HFF-Myc (cell line): ENCODE measurements at places on chromosomes 3 and 15.

GRCh38 chr3:99439892-99440291 is 198.5 kb upstream of the COL8A1 start:
- no peak for DNase-seq

DNA sequence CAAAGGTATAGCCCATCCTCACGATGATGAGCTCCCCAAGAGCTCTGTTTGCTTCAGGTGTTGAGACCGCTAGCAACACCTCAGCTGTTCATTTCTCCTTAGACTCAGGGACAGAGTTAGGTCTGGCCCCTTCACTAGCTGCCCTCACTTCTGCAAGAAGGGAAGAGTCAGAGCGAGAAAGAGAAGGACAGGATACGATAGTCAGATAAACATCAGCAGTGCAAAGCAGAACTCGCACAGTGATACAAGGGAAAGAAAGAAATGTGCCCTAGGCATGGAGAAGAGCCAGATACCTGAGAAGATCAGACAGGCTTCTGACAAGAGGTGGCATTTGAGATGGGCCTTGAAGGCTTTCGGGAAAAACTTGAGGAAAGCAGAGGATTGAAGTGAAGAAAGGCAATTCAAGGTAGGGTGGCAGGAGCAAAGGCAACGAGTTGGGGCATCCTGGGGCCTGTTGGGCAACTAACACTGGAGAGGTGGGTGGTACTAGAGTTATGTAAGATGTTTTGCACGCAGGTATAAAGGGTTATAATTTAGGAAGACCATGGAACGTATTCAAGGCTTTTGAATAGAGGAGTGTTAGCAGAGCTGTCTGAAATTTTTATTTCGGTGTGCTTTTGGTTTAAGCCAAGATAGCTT is 106.0 kb downstream of the PGPEP1L start:
- DNase-seq = no peak

DNA sequence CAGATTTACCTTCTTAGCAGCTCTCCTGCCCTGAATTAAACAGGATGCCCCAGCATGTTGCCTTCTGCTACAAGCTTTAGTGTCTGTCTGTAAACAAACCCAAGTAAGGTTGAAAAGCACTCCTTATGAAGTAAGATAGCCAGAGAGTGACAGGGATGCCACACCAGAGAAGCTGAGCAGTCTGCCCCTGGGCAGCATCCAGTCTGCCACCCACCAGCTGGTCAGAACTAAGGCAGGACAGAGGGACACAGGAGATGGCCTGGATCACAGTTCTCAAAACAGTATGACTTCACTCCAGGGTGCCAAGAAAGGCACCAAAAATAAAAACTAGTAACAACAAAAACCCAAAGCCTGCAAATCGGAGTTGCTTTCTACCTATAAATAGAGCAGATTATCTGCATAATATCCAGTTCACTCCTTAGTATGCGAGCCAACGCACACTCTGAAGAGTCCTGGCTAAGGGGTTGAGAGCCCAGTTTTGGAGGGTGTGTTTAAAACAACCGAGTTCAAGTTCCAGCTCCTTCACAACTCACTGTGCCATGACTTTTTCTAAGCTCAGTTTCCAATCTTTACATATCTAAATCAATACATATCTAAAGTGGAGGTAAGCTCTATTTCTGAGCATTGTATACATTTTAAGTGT is 198.9 kb downstream of the KCNMB2 start:
- DNase-seq = no peak

DNA sequence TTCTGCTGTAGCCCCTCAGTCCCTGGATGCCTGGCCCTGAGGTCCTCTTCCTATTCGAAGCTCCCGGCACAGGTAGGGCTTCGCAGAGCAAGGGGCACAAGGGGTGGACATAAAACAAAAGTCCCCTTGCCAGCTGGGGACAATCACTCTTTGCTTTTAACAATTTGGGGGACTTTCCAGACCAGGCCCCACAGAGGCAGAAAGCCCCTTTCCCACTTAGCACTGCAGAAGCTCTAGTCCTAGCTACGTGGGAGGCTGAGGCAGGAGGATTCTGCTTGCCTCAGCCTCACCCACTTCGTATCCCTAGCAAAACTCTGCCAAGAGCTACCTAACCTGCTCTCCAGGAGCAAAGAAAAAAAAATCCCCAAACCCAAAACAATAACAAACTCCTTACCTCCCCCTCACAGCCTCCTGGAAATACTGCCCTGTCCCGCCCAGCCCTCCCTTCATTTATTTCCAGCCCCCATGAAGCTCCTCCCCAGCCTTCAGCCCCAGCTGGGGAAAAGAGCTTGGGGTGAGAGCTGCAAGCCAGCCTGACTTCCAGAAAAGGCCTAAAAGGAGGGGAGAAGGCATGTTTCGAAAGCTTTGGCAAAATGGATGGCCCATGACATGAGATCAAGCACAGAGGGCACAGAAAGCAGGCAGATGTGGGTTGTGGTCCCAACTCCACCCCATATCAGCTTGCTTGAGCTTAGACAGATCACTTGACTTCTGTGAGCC is at the start of gene CIDEC:
CIDEC (minus strand) TSS at position 424 of the 720 bp plus-strand sequence. CDS start 1,767 bp downstream, outside the sequence.
- DNase-seq = no peak

DNA sequence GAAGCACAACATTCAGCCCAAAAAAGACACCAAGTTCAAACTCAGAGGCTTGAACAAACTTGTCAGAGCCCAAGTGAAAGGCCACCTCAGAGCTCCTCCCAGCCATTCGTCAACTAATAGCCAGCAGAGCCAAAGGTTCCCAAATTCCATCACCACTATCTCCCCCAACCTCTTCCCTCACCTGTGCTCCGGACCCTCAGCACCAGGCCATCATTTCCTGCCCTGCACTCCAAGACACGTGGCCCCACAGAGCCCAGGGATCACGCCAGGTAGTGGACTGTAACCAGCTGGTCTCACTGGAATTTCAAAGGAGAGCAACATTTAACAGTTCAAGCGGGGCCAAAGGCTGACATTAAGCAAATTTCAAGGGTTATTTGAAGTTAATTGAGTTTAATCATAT is 245.2 kb upstream of the IGF1R start:
- DNase-seq = no peak

DNA sequence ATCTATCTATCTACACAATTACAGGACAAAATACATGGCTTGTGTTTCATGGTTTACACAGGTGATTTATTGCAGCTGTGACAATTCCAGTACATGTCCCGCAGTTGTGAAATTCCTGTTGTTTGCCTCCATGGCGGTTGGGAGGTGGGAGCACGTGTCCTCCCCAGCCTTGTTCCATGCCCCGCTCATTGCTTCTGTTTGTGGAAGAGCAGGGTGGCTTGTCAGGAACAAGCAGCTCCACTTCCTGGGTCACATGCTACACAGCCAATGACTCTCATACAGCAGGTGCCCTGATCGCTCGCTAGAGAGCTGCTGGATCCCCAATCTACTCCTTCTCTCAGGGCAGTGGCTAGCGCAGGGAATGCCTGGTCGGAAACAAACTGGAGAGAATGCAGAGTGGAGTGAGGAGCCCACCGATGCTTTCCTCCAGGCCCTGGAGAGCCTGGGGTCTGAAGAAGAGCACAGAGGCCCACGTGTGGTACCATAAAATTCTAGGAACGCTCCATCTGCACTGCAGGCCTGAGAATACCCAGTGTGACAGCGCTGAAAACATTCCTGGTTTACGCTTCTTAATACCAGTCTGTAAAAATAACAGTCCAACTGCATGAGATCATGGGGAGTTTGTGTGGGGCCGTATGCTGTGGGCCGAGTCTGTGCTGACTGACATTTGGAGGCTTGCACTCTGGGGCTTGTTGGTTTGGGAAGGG is 270.6 kb upstream of the RGMA start:
- DNase-seq = no peak

- no peak for DNase-seq
Measured at GRCh38 chr3:120393761-120394160, 44.6 kb upstream of the LRRC58 start.

- DNase-seq = no peak
Measured at GRCh38 chr15:68994149-68994548, 20.3 kb upstream of the NOX5 start.

DNA sequence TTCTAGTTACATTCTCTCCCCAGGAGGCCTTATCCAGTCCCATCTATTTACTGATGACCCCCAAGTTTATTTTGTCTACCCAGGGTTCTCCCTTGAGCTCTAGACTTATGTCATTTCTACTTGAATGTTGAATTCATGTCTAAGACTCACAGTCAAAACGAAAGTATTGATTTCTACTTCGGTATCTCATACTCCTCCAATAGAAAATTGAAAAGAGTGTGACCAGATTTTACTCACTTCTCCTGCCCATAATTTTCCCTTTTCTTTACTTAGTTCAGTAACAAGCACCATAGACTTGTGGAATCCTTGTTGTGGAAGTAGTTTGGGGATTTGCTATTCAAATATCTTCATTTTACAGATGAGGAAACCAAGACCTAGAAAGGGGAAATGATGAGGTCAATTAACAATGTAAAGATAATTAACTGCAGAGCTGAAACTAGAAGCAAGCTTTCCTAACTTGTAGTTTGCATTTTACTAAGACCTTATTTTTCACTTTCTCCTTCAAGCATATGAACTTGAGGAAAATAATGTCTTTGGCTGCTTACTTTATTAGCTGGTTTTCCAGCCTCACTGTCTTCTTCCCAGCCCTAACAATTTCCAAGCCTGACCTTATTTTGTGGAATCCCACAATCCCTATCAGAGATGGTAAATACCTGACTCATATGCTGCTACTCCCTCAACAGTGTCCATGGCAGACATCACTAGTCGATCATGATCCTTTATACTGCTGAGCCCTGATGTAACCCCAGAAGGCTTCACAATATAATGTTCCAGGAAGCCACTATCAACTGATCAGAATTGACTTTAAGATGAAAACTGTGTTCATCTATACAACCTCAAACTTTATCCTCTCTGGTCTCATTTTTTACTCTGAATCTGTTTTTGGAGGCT is 123.9 kb upstream of the AGBL1 start:
- no peak for DNase-seq

- no peak for DNase-seq
Measured at GRCh38 chr3:40766396-40766795, 241.6 kb downstream of the ZNF621 start.

- DNase-seq = no peak
Measured at GRCh38 chr15:25633862-25634261, 195.0 kb upstream of the UBE3A start.

DNA sequence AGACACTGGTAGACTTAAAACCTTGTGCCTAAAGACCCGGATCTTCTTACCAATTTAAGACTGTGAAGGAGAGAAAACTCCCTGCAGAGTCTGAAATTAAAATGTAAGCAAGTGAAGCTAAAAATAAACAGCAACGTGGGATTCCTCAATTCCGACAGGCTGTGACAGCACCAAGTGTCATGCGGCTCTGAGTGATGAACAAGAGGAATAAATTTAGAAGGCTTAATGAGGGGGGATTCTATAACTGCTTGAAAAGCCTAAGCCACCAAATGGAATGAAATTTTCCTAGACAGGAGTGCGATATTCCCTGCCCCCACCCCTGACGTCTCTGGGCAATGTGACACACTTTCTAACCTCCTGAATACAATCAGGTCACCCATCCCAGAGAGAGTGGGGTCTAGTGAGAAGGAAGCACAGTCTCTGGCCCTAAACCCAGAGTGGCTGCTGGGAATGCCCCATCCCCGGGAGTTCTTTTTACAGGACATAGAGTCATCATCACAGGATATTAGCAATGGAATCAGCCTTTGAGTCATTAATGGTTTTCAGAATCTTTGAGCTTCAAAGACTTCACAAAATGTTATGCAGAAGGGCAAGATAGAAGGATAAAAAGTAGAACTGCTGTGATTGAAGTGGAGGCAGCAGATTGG is 114.3 kb downstream of the EDEM1 start:
- DNase-seq = no peak

- no peak for DNase-seq
Measured at GRCh38 chr15:83306561-83306960, 22.1 kb upstream of the BNC1 start.

- no peak for DNase-seq
Measured at GRCh38 chr3:148911592-148911991, 46.5 kb downstream of the CPA3 start.

DNA sequence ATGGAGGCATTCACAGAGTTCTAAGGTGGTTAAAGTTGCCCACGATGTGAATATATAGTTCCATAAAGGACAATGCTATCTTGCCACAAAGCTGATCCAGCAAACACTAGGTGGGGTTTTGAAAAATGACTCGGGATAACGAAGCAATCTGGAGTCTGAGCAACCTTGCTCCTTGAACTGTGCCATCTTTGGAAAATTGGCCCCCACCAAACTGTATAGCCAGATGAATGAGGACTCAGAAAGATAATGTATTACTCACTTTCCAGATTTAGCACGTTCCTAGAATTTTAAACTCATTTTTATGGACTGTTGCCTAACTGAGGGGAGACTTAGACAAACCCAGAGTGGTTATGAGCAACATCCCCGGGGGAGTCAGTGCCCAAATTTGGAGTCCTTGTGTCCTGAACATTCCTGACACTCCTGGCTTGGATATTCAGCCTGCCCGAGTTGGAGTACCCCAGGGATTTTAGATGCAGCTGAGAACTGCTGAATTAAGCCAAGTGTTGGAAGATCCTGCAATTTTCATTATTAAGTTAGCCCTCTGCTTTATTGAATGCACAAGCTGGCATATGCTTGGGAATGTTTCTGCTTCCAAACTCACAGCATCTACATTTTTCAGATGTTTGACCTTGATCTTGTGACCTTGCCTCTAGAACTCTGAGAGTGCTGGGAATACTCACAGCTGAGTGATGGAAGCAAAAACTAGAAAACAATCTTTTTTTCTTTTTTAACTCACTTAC is 8.8 kb upstream of the MAGI1 start:
- DNase-seq = no peak

GRCh38 chr3:192727032-192727847 is at the start of gene FGF12:
Gene FGF12, minus strand, starts transcription at chr3:192727541.
- peak; percentile 2 for DNase-seq

- no peak for DNase-seq
Measured at GRCh38 chr3:126994661-126995245, 11.8 kb downstream of the PLXNA1 start.

- no peak for DNase-seq
Measured at GRCh38 chr15:101269479-101270223, 7.6 kb downstream of the SELENOS start.

DNA sequence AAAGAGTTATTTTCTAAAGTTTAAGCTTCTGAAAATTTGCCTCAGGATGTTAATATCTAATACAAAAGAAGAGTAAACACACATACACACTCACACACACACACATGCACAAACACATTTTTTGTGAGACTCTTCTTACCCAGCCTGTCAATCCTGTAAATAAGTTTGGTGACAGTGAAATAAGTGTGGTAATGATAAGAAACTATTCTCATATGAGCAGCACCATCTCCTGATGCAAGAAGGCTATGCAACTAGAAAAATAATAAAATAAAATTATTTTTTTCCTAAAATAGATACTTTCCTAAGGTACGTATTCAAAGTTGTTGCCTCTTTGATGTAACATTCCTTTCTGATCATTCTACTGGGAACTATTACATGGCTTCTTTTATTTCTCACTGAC is 155.1 kb downstream of the MECOM start:
- no peak for DNase-seq

DNA sequence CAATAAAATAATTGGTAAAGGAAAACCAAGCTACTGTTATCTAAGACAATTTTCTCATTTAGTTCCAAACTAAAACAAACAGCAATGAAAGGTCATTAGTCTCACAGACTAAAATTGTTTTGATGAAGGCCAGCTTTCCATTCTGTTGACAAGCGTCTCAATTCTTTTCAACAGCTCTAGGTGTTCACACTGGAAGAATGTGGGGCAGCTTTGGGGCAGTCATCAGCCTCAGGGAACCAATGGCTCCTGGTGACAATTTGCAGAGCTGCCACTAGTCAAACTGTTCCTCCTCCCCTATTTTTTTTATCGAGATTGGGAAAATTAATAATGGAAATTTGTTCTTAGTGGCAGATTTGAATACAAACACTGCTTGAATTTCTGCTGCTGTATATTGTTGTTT is 104.2 kb downstream of the MEIS2 start:
- no peak for DNase-seq
